ENCODE measurements at places on chromosomes 1 and 21.

- DNase-seq, result peak; percentile 36
Observed at GRCh38 chr1:25140073-25140797, 92.1 kb downstream of the SYF2 start.

DNA sequence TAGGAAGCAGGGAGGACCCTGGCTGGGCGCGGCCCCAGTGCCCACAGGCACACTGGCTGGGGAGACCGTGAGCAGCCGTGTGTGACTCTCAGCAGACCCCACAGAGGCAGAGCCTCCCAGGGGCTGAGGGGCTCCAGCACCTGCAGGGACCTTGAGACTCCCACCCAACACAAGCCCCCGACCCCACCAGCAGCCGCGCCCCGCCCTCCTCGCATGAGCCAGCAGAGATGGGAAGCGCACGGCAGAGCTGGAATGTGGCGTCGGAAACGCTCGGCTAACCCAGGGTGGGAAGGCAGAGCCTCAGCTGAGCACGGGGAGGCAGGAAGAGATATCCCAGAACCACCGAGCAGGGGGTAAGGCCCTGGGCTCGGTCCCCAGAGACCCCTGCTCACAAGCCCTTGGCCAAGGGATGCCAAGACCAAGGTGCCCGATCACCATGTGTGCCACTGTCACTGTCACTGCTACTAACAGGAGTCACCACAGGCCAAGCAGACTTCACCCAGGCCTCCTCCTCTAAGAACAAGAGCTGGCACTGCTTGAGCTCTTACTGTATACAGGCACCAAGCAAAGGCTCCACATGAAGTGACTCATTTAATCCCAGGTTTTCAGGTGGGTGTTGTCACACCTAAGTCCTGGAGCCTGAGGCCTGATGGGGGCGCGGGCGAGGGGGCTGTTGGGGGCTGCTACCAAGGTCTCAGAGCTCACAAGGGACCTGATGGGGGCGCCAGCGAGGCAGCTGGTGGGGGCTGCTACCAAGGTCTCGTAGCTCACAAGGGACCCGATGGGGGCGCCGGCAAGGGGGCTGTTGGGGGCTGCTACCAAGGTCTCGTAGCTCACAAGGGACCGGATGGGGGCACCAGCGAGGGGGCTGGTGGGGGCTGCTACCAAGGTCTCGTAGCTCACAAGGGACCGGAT, 20.1 kb downstream of the MEGF6 start:
- no peak for DNase-seq

GRCh38 chr21:43734131-43734927, 15.4 kb downstream of the PDXK start:
- no peak for DNase-seq

- DNase-seq, result peak; percentile 55
Observed at GRCh38 chr1:23908453-23909341, 4.5 kb downstream of the CNR2 start.

DNA sequence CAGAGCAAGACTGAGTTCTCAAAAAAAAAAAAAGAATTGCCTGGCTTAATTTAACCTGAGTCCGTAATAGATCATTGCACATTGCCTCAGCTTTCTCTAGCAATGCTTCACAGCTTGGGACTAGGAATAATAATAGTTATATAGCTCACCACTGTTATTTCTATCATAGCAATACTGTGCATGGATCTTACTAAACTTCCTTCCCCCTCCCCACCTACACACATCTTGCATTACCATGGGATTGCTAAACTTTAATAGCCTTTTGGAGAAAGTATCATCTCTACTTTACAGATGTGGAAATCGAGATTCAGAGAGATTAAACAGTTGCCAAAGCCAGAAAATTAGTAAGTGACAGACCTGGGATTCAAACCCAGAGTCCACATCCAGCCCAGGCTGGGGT, 99.4 kb downstream of the ATP5PO start:
- DNase-seq, result no peak

- DNase-seq, result no peak
Observed at GRCh38 chr1:151547119-151547899, 7.2 kb downstream of the TUFT1 start.

GRCh38 chr1:243663651-243664050, 186.4 kb downstream of the AKT3 start:
- DNase-seq, result no peak

DNA sequence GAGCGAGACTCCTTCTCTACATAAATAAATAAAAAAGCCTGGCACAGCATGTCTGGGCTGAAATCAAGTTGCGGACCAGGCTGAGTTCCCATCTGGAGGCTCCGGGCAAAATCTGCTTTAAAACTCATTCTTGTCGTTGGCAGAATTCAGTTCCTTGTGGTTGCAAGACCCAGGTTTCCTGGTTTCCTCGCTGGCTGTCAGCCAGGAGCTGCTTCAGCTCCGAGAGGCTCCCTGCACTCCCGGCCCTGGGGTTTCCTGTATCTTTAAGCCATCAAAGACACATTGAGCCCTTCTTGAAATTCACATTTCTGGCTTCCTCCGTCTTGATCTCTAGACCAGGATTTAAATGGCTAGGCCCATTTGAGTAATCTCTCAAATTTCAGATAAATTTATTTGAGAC, 20.6 kb upstream of the SCCPDH start:
- DNase-seq, result no peak

DNA sequence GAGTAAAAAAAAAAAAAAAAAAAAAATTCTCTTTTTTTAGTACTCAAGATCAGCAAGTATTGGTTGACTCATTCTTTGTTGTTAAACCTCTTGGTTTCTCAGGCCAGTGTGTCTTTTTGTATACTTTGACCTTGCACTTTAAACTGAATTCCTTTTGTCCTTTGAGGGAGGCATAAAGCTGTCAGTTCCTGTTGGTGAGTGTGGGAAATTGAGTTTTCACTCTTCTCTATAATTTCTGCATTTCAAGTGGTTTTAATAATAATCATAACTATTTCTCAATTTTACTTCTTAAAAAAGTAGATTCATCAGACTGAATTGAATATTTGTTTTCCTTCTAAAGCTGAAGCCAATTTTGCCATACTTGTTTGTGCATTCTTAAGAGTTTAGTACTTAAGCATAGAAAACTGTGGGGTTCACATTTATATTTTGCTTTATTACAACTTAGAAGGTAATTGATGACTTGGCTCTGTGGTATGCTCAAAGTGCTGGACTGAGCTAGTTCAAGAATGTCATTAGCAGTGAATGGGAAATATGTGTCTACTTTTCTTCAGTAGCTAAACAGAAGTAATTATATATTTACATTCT, 43.4 kb downstream of the ITSN1 start:
- DNase-seq, result no peak

GRCh38 chr1:93595266-93595665, 86.4 kb downstream of the BCAR3 start:
- DNase-seq, result no peak

DNA sequence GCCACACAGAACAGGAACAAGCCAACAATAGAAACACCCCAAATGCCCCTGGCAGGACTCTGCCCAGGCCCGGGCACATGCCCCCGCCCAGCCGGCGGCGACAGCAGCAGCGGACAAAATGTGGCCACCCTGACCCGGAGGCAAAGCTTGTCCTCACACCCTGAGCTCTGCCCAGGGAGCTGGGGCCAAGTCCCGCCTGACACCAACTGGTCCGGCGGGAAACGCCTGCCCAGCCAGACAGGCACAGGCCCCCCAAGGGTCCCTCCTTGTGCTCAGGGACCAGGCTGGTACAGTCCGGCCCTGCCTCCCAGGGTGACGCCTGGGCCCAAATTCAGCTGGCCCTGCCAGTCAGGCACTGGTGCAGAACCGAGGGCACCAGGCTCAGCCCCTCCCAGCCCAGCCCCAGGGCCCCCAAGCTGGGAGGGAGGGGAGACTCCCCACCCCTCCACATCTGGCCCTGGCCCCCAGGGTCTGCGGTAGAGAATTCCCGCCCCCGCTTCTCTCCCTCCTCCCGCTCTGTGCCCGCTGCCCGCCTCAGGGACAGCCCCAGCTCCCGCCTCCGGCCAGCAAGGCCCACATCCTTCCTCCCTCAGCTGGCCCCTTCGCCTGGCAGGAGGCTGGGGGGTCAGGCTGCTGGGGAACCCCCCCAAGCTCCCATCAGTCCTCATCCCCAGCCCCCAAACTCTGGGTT, 2.0 kb downstream of the AHDC1 start:
- DNase-seq, result no peak

DNA sequence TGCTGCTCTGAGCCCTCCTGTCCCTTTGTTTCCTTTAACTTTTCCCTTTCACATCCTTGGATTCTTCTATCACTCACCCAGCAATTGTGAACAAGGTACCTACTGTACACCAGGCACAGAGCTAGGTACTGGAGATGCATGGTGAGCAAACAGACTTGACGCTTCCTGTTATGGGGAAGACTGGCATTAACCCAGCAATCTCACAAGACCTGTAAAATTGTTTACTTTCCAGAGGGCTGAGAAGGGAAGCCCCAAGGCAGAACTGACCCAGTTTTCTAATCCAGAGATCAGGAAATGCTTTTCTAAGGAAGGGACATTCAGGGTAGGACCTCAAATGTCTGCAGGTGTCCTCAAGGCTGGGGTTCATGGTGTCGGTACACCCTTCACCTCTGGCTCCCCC, 171.6 kb upstream of the KAZN start:
- no peak for DNase-seq

DNA sequence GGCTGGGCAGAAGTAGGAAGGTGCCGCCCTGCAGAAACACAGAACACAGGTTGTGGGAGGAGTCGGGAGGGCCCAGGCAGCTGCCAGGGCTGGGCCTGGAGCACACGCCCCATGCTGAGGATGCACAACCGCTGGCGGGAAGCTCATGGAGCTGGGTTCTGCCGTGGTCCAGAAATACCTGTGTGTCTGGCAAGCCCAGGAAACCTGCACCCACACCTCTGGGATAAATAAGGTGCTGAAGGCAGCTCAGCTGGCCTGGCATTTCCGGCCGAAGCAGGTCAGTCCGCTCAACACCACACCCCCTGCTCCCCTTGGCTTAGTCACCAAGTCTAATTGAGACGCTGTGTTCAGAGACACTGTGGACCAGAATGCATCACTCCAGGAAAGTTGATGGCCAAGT, 32.1 kb downstream of the CTNNBIP1 start:
- no peak for DNase-seq

GRCh38 chr21:34592120-34592955, 22.6 kb downstream of the RCAN1 start:
- no peak for DNase-seq

DNA sequence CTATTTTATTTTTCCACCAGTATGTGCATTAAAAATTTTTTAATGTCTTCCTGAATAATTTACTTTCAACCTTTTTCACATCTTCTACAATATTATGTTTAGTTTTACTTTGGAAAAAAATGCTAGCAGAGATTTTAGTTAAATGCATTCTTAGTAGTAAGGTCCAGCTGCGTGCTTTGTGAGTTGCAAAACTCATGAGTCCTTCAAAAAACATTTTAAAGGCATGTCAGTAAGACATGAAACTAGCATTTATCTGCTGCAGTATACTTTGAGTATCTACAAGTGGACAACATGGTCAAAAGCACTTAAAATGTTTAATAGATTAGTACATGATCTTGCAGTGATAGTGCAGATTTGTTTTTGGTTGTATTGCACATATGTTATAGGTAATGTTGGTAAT, 139.0 kb downstream of the HS2ST1 start:
- DNase-seq, result no peak

DNA sequence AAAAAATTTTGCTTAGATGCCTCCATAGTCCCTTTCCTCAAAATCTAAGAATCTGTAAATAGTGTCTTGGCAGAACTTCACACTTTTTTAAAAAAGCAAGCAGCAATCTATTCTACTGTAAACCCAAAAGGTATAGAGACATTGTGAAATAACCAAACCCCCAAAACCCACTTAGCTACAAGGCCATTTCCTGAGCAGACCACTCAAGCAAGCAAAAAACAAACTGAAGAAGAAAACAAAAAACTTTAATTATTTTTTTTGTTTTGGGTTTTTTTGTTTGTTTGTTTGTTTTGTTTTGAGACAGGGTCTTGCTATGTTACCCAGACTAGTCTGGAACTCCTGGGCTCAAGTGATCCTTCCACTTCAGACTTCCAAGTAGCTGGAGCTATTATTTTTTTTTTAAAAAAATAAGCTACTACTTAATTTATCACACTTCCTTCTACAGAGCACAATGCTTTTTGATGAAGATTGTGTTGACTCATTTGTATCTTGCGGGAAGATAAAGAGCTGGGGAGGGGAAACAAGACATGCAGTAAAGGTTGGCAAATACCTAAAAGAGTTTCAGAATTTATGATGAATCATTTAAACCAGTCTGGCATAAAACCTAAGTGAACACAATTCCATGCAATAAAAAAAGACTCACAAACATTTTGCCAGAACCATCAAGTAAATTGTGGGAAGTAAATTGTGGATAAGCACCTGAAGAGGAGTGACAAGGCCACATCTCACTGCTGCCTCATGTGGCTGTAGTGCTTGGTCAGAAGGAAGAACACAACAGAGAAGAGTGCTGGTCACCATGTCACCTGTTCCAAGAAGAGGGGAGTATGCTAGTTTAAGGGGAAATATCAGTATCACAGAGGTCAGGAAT, 2.7 kb upstream of the PTPN22 start:
- DNase-seq, result no peak

GRCh38 chr1:60367532-60367931, 294.0 kb upstream of the C1orf87 start:
- DNase-seq, result no peak
